ENCODE measurements at places on chromosomes 11 and 22.

GRCh38 chr11:36878737-36879136, 280.7 kb upstream of the RAG2 start:
- no peak for DNase-seq

- no peak for DNase-seq
Observed at GRCh38 chr22:17853073-17853472, 78.8 kb upstream of the BID start.

DNA sequence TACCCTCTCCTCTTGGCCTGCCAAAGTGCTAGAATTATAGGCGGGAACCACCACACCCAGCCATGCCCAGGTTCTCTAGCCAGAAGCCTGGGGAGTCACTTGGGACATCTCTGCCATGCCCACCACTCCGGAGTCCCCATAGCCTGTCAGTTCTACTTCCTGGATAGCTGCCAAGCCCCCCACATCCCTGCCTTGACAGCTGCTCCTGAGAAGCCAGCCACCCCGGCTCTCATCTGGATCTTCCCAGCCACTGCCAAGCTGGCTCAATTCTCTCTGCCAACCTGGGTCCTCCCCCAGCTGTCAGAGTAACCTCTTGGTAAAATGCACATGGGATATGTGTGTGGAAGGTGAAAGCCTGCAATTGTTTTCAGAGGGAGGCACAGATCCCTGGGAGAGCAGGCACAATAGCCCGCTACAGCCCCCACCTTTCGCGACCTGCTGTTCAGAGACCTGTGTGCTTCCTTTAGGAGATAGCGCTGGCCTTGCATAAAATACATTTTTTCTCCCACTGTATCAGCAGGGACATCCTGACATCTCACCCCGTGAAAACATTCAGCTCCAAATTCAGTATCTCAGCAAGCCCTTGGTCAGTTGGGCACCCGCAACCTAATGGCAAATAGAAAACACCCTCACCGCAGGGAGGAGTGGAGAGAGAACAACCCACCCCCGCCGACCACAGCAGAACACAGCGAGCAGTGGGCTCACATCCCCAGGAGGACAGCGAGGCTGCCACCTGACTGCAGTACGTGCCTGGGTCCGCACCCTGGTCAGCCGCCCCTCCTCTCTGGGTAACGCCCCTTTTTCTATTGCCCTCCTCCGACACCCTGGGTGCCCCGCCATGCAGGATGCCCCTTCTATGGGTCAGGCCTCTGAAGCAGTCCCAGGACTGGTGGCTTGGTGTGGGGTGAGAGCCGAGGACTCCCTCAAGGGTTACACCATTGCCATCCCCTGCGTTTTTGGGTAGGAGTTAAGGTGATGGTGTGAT, 1342.2 kb downstream of the BRD1 start:
- no peak for DNase-seq

GRCh38 chr22:49586873-49587272, 240.8 kb downstream of the BRD1 start:
- DNase-seq, result no peak

GRCh38 chr11:69647761-69648497, 7.0 kb downstream of the CCND1 start:
- no peak for DNase-seq

- no peak for DNase-seq
Observed at GRCh38 chr11:57585301-57585700, 12.2 kb upstream of the SERPING1 start.

- no peak for DNase-seq
Observed at GRCh38 chr22:42564699-42565098, 10.9 kb downstream of the SERHL2 start.

GRCh38 chr11:2215561-2216399, 44.2 kb upstream of the TH start:
- no peak for DNase-seq

DNA sequence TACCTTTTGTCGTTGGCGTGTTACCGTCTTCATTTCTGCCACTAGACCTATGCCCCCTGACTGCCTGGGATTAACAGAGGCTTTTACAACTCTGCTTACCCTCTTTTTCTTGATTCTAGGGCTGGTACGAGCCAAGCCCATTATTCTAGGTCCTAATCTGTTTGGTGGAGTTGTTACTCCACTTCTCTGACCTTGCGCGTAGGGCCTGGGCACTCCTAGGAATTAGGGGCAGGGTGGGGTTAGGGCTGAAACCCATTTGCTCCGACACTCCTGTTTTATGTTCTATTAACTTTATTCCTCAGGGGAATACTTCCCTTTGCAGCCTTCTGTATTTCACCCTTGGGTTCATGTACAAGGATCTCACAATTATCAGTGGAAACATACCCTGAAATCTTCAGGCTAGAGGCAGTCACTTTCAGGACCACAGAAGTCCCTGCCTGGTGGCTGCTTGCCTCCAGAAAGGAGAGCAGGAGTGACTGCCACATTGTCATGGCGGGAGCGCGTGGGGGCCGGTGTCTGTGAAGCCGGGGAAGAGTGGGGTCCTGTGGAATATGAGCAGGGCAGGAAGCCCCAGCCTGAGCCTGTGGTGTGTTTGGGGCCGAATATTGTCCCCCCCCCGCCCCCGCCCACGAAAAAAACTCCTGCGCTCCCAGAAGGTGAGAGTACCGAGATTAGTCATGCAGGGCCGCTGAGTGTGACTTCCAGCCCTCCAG, 731 bp upstream of the SLC37A2 start:
- no peak for DNase-seq

GRCh38 chr11:122741613-122742300, 86.2 kb downstream of the UBASH3B start:
- no peak for DNase-seq

- DNase-seq, result no peak
Observed at GRCh38 chr11:86571273-86571948, 101.0 kb downstream of the ME3 start.

GRCh38 chr22:39418696-39419095, 19.1 kb downstream of the TAB1 start:
- no peak for DNase-seq
